ENCODE measurements at places on chromosomes 5 and 9. TPM values are rescaled to one million over a fixed set of nuclear protein-coding genes. Genes with fewer than 3 reads are reported as not detected.

The PFN3 gene
- total RNA-seq = not detected

GRCh38 chr9:95696701-95697100 lies 178.8 kb upstream of the ERCC6L2 start:
- no peaks in the 10 kb centered on the region for H3K27me3 ChIP-seq
- no peaks in the 10 kb centered on the region for H3K4me1 ChIP-seq
- H3K36me3 ChIP-seq = no peaks in the 10 kb centered on the region
- no peak overlapping the region for H3K4me3 ChIP-seq

The ADAMTSL2 gene
- 0.58 TPM for total RNA-seq

GRCh38 chr9:2319421-2319820 lies 302.2 kb upstream of the VLDLR start:
- DNase-seq = no peak
- no peaks in the 10 kb centered on the region for H3K27me3 ChIP-seq
- H3K4me3 ChIP-seq = no peak overlapping the region
- peak overlapping the region; percentile 45 for H3K27ac ChIP-seq
- no peaks in the 10 kb centered on the region for H3K4me1 ChIP-seq

The PCDHA6 gene
- total RNA-seq = 2.7 TPM

GRCh38 chr9:117555964-117556629 lies 141.2 kb upstream of the ASTN2 start:
- DNase-seq = no peak
- H3K4me1 ChIP-seq = no peaks in the 10 kb centered on the region
- H3K36me3 ChIP-seq = no peaks in the 10 kb centered on the region
- no peak overlapping the region for H3K4me3 ChIP-seq
- H3K27ac ChIP-seq = no peak overlapping the region

The TAF11L10 gene
- not detected for total RNA-seq

GRCh38 chr5:137206030-137206715 lies 293.0 kb downstream of the SPOCK1 start:
- DNase-seq = peak; percentile 82
- peaks cover 16% of the 10 kb centered on the region for H3K4me1 ChIP-seq
- H3K4me3 ChIP-seq = no peak overlapping the region
- H3K27me3 ChIP-seq = no peaks in the 10 kb centered on the region
- H3K36me3 ChIP-seq = no peaks in the 10 kb centered on the region
- H3K27ac ChIP-seq = peak overlapping the region; percentile 49

The OGN gene
- total RNA-seq = not detected

DNA sequence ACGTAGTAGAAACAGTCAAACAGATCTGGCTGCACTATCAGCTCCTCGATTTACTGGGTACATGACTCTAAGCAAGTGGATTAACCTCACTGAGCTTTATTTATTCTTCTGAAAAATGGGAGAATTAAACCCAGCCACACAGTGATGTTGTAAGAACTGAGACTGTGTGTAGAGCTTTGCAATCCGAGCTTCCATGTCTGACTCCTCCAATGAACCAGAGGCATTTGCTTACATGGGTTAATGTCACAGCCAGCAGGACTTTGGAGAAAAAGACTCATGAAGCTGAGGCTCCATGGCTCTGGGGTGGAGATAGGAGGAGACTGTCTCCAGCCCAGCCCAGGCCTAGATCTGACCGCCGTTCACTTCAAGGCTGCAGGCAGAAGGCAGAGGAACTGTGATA lies 201.3 kb downstream of the CDK5RAP2 start:
- H3K36me3 ChIP-seq = no peaks in the 10 kb centered on the region
- no peak for DNase-seq
- no peaks in the 10 kb centered on the region for H3K4me1 ChIP-seq
- H3K4me3 ChIP-seq = no peak overlapping the region

DNA sequence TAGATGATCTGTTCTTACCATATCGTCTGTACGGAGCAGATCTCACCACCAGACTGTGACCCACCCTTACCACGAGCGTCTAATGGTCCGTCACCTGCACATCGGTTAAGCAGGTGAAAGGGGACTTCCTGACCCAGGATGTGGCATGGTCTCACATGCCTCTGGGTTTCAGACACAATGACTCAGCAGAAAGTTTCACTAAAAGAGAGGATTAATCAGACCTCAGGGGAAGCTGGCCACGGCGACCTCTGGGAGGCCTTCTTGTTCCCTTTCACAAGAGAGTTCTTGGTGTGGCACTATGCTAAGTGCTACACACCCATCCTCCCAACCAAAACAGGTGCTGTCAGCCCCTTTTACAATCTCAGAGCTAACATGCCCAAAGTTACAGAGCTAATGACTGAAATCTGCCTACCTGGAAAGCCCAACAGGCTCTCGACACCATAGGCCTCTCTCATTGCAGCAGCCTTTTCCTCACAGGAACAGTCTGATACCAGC lies 41.6 kb downstream of the ADAMTS12 start:
- H3K4me3 ChIP-seq = peak overlapping the region; percentile 2
- H3K4me1 ChIP-seq = peaks cover 54% of the 10 kb centered on the region
- H3K27ac ChIP-seq = peak overlapping the region; percentile 59
- H3K36me3 ChIP-seq = no peaks in the 10 kb centered on the region

- H3K27me3 ChIP-seq = no peaks in the 10 kb centered on the region
- H3K4me1 ChIP-seq = no peaks in the 10 kb centered on the region
- H3K27ac ChIP-seq = no peak overlapping the region
- no peaks in the 10 kb centered on the region for H3K36me3 ChIP-seq
- H3K4me3 ChIP-seq = no peak overlapping the region
Measured at GRCh38 chr5:164475339-164475977, 970.0 kb downstream of the MAT2B start.

DNA sequence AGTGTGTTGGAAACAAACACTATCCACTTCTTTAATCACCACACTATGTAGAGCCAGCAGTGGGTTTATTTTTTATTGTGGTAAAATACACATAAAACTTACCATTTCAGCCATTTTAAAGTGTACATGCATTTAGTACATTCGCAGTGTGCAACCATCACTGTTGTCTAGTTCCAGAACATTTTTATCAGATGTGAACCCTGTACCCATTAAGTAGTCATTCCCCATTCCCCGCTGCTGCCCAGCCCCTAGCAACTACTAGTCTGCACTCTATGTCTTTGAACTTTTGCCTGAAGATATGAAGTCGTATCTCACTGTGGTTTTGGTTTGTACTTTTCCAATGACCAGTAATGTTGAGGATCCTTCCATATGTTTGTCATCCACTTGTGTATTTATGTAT lies 30.2 kb upstream of the F2R start:
- no peak overlapping the region for H3K27ac ChIP-seq
- no peak overlapping the region for H3K4me3 ChIP-seq
- no peaks in the 10 kb centered on the region for H3K27me3 ChIP-seq
- no peak for DNase-seq

DNA sequence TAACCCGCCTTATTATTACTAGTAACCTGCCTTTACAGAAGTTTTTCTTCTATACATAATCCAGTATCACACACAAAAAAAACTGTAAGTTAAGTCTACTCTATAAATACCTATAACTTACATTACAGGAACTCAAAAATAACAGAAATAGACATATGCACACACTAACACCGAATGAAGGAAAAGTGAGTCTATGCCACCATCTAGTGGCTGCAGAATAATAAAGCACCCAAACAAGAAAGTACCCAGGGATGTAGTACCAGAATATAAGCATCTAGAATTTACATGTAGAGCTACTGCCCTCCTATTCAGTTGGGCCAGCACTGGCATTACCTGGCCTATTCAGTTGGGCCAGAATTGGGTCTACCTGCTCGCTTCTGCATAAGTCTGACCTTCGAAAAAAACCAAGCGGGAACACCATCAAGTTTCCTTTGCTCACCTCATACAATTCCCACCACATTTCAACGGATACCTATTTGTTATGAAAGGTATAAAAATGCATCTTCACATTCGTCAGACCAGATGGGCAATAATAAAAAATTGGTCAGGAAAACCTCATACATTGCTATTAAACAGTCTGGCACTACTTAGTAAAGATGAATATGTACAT lies 4.0 kb upstream of the NIPSNAP3A start:
- peaks cover 2% of the 10 kb centered on the region for H3K4me1 ChIP-seq
- no peak overlapping the region for H3K4me3 ChIP-seq
- peak; percentile 31 for DNase-seq
- H3K36me3 ChIP-seq = no peaks in the 10 kb centered on the region
- H3K27ac ChIP-seq = no peak overlapping the region

DNA sequence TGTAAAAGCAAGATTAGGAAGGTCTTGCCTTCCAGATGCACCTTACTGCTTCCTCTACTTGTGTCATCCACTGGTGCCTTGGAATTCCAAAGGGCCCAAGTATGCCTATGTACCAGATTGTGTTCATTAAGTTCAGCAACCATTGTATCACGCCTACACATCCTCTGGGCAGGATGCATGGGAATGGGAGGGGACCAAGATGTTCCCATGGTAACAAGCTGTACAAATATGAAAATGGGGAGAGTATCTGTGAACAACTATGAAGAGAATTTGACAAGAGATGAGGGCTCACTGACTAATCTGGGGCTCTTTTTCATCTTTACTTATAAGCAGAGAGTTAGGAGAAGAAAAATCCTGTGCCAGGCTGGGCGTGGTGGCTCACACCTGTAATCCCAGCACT lies 137.8 kb upstream of the MAP1B start:
- peak; percentile 7 for DNase-seq
- no peaks in the 10 kb centered on the region for H3K36me3 ChIP-seq
- no peaks in the 10 kb centered on the region for H3K27me3 ChIP-seq
- no peak overlapping the region for H3K27ac ChIP-seq
- no peak overlapping the region for H3K4me3 ChIP-seq
- no peaks in the 10 kb centered on the region for H3K4me1 ChIP-seq

DNA sequence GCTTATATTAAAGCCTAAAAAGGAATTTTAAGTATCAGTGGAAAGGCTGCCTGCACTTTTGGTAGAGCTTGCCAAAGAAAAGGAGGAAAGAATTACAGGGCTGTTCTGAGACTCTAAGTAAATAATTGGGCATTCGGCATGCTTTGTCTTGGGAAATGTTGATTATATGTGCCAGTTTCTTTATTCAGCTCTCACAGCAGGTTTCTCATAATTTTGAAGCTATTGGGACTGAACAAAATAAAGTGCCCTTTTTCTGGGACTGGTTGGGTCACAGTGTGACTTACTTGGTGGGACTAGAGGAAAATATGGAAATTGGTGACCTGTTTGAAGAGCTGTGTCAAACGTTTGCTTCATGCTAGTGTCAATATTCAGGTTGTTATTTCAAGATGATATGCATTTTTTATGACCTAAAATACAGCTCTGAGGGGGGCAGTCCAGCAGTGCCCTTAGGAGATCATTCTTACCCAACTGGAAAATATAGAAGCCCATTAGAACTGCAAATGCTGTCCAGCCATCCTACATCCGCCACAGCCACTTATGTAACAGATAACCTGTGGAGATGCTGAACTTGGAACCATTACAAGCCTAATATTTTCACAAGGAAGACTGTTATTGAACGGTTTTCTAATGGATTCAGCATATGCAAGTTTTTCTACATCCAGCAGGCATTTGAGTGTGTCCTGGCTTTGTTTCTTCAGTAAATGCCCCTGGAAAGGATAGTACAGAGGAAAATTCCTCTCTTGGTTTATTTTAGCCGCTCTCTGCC lies 122.4 kb downstream of the SNCAIP start:
- no peak for DNase-seq
- no peak overlapping the region for H3K27ac ChIP-seq
- no peaks in the 10 kb centered on the region for H3K36me3 ChIP-seq
- no peaks in the 10 kb centered on the region for H3K4me1 ChIP-seq

DNA sequence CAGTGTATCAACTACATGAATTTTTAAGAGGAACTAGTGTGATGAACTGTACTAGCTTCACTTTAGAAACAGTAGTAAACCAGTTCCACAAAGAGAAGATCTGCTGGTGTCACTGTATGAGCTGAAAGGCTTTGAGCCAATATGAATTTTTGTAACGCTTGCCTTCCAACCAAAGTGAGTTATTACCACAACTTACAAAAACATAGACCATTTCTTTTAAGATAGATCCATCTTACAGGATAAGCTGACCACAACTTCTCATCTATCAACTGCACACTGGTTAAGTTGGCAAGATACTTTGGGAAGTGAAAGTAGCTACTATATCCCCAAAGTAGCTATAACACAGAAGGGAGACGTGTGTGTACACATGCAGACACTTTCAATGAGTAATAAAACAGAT lies 849.6 kb upstream of the DMAC1 start:
- H3K4me3 ChIP-seq = no peak overlapping the region
- peaks cover 2% of the 10 kb centered on the region for H3K4me1 ChIP-seq
- H3K27ac ChIP-seq = no peak overlapping the region
- H3K36me3 ChIP-seq = no peaks in the 10 kb centered on the region
- DNase-seq = peak; percentile 77

DNA sequence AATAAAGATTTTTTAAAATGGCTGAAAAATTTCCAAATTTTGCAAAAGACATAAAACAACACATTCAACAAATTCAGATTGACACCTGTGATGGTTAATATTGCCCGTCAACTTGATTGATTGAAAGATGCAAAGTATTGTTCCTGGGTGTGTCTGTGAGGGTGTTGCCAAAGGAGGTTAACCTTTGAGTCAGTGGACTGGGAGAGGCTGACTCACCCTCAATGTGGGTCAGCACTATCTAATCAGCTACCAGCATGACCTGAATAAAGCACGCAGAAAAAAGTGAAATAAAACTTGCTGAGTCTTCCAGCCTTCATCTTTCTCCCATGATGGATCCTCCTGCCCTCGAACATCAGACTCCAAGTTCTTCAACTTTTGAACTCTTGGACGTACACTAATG lies 868.0 kb upstream of the CTNND2 start:
- no peak overlapping the region for H3K4me3 ChIP-seq
- DNase-seq = no peak
- no peaks in the 10 kb centered on the region for H3K4me1 ChIP-seq
- no peaks in the 10 kb centered on the region for H3K27me3 ChIP-seq

DNA sequence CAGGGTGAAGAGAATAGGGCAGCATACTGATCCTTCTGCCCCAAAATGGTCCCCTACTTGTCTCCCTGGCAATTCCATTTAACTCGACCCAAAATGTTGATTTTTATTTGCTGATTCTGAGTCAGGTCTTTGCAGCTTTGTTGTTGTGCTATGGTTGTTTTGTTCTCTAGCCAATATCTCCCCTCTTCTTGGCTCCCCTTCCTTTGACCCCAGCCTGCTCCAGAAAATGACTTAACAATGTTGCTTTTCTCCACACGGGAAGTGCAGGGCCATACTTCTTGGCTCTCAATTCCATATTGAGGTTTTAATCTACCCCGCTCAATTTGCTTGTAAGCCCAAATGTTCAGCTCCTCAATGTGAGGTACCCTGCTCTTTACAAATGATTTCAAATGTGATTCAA lies 330.0 kb downstream of the RASEF start:
- H3K4me3 ChIP-seq = no peak overlapping the region
- no peaks in the 10 kb centered on the region for H3K4me1 ChIP-seq
- H3K27ac ChIP-seq = no peak overlapping the region

GRCh38 chr5:131595088-131596033 lies 39.7 kb downstream of the RAPGEF6 start:
- no peak overlapping the region for H3K4me3 ChIP-seq
- H3K27ac ChIP-seq = no peak overlapping the region
- no peaks in the 10 kb centered on the region for H3K27me3 ChIP-seq
- no peak for DNase-seq

The TAF1L gene
- 0.02 TPM for total RNA-seq

GRCh38 chr5:4089087-4089486 lies 493.5 kb downstream of the IRX1 start:
- DNase-seq = peak; percentile 54
- no peaks in the 10 kb centered on the region for H3K27me3 ChIP-seq
